ENCODE measurements at places on chromosomes 11 and 22. TPM values are rescaled to one million over a fixed set of nuclear protein-coding genes. Genes with fewer than 3 reads are reported as not detected.

DNA sequence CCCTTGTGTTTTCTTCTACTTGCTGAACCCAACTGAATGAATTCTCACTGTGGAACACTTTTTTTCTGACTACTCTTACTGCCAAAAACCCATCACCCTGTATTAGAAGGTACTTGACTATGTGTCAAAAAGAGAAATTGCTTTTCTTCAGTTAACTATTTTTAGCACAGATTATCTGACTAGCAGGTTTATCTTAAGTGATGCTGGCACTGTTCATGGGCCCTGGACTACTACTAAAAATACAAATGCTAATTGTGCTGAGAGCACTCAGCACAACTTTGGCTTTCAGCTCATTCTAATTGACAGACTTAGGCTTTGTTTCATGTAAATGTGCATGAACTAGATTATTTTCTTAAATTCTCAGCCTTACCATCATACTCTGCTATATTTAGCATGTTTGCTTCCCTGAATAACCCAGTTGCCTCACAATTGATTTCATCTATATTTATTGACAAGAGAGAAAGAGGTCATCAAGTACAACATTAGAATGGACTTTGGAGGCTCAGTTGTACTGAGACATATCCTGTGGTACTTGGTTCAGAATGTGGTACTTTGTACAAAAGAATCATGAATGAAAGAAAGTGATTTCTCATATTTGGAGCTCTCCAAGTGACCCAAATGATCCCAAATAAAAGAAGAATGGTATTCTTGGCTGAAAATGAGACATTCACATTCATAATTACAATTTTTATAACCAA is 478.3 kb downstream of the KCNA4 start:
- DNase-seq, result no peak

- DNase-seq, result no peak
Observed at GRCh38 chr11:10617551-10617950, 49.1 kb upstream of the LYVE1 start.

DNA sequence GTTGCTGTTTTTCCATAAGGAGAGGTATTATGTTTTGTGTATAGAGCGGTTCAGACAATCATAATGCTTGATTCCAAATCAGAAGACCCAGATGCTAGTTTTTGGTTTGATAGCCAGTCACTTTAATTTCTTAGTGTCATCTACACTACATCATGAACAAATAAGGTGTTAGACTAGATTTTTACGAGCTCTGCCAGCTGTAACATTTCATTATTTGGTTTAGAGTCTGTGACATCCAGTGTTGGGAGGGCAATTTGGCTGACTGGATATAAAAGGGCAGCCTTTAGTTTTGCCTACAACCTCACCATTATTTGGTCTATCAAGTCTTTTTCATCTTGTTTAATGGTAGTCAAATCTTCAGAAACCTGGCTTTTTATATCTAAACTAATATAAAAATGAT is 30.2 kb upstream of the FBXO3 start:
- no peak for DNase-seq

GRCh38 chr11:73154178-73154577 is 12.1 kb upstream of the FCHSD2 start:
- DNase-seq, result no peak

Gene OR10A2
- total RNA-seq, result not detected

All from epithelial cell of proximal tubule (primary cell).